Activated CD4-positive, alpha-beta T cell treated with anti-CD3 and anti-CD28 coated beads, Interleukin-2, amount 50 U/mL, for 16 hours (primary cell): ENCODE measurements at places on chromosomes 4 and X.

DNA sequence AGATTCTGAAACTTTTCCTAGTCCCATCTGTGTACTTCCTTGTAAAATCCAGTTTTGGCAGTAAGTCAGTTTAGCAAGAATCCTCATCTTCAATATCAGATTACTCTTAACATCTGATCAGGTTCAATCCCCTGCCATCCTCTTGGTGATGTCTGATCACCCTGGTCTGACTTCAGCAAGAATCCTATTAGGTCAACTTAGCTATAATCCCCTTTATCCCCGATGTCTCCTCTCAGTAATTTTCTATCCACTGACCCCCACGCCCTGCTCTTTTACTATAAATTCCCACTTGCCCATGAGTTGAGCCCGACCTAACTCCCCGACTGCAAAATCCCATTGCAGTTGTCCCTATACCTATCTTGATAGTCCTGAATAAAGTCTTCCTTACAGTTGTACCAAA is 57.9 kb upstream of the PRSS48 start:
- DNase-seq: no peak

DNA sequence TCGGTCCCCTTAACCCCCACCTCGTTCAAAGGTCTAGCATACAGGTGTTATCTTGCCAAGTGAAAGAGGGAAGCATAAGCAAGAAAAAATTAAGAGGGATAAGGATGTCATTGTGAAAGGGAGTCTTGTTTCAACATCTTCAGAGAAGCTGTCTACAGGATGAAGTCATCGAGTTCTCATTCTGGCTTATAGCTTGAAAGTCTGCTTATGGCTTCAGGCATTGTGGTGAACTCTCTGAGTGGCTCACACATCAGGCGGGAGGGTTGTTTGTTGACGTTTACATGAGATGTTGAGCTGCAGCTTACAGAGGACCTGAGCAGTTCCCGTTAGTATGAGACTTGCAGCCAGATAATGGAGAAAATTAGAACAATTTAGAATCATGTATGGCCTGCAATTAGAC is 16.6 kb downstream of the MAGEA9B start:
- DNase-seq: no peak

- no peak for DNase-seq
Observed at GRCh38 chr4:77152421-77152820, 4.6 kb upstream of the CCNG2 start.

DNA sequence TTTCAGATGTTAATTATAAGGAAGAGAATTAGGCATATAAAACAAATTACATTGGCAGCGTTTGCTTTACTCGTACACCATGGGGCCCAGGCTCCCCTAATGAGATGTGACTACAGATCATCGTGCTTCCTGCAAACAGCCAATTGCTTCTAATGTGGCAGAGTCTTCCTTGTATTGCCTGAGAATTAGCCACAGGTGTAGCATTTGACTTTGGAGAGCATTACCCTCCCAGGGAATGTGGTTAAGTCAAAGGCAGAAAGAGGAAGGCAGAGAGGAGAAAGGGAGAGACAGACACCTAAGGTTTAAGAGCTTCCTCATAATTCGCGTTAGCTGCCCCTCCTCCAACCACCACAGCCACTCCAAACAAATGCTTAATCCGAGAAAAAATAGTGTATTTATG is 97.0 kb downstream of the MID1IP1 start:
- DNase-seq: no peak

GRCh38 chrX:129777218-129778030 is 2.3 kb upstream of the SASH3 start:
- DNase-seq: peak; percentile 84

GRCh38 chr4:185096032-185096653 is 46.9 kb upstream of the SLC25A4 start:
- peak; percentile 24 for DNase-seq

DNA sequence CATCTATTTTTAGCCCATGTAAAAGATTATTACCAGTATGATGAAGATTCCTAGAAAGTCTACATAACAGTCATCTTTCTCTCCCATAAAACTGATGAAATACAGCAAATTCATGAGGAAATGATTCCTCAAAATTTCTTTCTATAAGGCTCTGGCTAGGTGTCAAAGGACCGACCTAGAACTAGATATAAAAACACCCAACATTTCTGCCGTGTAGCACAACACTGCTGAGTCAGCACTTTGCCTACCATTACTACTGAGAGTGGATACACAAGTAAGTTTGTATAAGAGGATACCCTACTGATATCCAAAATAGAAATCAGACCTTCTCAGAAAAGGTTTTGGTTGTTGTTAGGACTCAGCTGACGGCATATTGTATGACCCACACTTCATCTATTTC is 24.7 kb downstream of the TMEM47 start:
- DNase-seq: no peak
